ENCODE measurements at places on chromosomes 1 and 21.

- no peak for DNase-seq
Observed at GRCh38 chr1:161092621-161093028, 3.3 kb upstream of the NECTIN4 start.

- DNase-seq: no peak
Observed at GRCh38 chr1:239218301-239218700, 168.1 kb upstream of the CHRM3 start.

GRCh38 chr1:147605591-147605990 is 64.3 kb downstream of the BCL9 start:
- DNase-seq: no peak

GRCh38 chr1:38250356-38250755 is 203.8 kb upstream of the POU3F1 start:
- DNase-seq: no peak

DNA sequence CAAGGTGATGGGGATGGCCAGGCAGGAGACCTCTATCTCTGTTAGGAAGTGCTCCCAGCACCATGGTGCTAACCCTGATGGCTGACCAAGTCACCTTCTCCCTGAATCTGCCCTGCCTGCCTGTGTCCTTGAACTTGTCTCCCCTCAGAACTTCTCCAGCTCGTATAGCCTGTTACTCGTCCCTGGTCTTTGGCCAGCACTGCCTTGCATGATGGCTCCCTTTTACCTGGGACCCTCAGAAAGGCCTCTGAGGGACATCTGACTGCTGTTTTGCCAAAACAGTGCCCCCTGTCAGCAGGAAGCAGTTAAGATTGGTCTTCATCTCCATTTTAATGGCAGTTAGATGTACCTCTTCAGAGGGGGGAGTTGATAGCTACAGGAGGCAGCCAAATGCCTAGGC is 148.3 kb downstream of the RHOU start:
- DNase-seq: no peak

GRCh38 chr21:41751611-41752011 is 15.2 kb downstream of the RIPK4 start:
- DNase-seq: no peak

- no peak for DNase-seq
Observed at GRCh38 chr1:64948905-64949833, 17.2 kb downstream of the JAK1 start.

DNA sequence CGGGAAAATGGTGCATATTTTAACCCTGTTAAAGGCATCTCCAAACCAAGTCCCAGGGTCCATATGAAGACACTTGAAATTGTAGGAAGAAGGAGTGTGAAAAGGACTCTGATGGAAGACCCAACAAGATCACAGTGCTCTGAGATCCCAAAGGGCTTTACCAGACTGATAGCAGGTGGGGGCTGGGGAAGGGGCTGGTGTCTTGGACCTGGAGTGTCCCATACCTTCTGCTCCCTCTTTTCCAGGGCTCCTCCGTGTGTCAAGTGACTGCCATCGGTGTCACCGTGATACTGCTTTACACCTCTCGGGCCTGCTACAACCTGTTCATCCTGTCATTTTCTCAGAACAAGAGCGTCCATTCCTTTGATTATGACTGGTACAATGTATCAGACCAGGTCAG is 37.3 kb downstream of the GPR137B start:
- DNase-seq: no peak

DNA sequence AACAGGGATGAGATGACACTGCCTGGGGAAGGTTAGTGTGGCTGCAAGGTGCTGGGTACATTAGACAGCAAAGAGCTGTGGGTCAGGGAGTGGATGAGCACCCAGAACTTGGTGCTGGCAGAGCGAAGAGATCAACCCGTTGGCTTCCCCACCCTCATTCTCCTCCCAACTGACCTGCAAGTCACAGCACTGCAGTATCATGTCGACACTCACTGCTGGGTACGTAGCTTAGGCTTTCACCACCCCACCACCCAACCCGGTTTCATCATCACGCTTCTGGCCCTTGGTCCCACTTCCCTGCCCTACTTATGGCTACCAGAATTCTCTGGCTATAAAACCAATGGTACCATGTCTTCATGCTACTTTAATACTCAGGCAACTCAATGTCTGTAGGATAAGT is 73.6 kb upstream of the LYST start:
- DNase-seq: no peak

- no peak for DNase-seq
Observed at GRCh38 chr1:43779805-43780403, 72.6 kb downstream of the ST3GAL3 start.

DNA sequence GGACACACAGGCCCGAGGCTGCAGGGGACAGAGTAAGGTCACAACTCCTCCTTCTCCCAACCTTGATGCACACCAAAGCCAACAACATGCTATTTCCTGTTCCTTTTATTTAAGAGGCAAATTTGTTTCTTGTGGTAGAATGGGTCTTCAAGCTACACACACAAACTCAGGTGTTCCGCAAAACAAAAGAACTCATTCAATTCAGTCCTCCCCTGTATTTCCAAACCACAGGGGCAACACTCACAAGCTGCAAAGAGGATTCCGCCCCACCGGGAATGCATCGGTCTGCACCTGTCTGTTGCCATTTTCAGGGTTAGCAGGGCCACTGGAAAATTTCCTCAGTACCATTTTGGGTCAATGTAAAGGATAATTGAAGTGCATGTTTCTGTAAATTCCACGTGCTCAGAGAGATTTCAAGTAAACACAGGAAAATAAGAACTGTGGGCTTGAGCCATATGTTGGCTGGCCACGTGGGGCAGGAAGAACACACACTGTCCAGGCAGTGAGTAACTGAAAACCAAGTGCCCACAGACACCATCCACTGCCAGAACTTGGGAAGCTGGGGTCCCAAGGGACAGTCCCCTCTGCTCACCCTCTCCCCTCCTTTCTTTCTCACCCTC is 145.2 kb upstream of the ERG start:
- DNase-seq: no peak

GRCh38 chr1:240946926-240947325 is 335.0 kb upstream of the GREM2 start:
- no peak for DNase-seq

GRCh38 chr1:35894183-35894582 is 11.2 kb downstream of the AGO1 start:
- DNase-seq: no peak

GRCh38 chr1:234607109-234608024 is 2.6 kb downstream of the IRF2BP2 start:
- no peak for DNase-seq

DNA sequence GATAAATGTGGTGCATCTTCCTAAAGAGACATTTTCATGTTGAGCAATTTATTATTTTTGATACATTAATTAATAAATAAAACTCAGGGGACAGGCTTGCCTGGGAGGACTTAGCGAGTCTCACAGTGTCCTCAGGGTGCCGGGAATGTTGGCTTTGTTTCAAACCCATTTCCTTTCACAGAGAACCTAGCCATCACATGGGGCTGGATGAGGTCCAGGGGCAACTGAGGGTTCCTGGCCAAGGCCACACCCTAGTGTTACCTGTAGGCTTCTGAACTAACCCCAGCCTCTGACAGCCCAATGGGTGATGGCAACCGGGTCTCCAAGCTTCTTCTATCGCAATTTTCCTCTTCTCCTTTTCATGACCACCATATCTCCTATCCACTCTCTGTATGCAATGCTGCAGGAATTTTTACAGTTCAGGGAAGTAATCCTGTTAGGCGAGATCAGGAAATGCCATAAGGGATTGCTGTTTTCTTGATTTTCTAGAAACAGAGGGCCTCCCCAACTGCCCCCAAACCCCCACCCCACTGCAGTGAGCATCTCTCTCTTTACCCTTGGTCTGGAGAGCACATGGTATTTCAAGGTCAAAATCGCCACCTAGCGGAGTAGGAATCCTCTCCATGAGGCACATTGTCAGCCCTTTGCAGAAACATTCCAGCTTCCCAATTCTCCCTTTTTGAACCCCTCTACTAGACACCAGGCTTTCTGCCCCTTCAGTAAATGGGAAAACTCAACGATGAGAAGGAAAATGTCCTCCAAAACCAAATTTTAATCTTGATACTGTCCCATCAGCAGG is 22.1 kb upstream of the SMYD3 start:
- DNase-seq: no peak

- no peak for DNase-seq
Observed at GRCh38 chr1:156247460-156248322, at the start of gene PAQR6. Gene PAQR6, minus strand, starts transcription at chr1:156248056. Its CDS starts 1,325 bp downstream, at chr1:156246731.

DNA sequence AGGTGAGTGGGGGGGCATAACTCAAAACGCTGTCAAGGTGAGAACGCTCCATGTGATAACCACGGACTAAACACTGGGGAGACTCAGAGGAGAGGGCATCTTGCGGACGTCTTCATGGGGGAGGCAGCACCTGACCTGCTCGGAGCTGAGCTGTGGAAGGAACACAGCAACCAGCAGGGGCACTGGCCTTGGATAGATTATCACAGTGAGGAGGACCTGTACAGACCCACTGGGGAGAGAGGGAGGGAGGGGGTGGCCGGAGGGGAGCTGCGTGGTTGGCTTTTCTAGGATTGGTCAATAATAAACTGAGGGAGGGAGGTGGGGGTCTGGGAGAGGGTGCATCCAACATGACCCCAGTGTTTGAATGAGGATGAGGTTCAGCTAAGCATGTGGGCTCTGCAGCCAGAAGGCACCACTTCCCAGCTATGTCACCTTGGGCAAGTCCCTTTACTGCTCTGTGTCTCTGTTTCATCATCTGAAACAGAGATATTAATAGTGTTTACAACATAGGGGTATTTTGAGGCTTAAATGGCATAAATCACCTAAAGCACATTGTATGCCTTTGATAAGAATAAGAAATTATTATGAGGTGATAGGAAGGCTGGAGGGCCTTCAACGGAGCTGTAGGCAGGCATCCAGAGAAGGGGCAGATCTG is 123.3 kb downstream of the GRIK3 start:
- no peak for DNase-seq

- no peak for DNase-seq
Observed at GRCh38 chr1:167185974-167186657, 34.6 kb upstream of the POU2F1 start.

DNA sequence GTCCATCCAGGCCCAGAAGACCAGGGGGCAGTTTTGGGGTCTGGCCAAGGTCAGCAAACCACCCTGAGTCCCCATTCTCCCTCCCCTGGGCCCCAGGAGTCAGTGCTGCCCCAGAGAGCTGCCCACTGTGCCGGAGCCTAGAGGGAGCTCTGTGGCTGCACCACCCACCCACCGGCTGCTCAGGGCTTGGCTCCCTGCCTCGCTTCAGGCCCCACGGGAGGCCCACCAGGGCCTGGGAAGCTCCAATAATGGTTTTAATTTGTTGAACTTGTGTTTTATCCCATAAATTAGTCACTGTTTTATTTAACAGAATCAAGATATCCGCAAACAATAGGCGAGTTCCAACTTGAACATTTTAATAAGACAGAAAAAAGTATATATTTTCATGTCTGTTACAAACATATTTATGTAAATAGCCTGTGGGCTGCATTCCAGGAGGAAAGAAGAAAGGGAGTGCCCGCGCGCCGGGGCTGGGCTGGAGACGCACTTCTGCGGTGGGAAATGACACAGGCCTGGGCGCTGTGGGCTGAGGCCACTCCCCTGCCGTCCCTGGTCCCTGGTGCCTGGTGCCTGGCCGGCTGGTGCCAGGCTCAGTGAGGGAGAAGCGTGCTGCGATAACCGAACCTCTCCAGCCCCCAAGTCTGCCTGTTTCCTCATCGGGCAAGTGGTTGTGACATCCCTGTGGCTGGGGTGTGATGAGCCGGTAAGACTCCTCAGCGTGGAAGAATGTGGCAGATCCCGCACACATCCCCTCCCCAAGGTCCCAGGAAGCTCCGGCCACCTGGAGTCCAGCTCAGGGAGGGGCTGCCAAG is 160.5 kb downstream of the PEX14 start:
- no peak for DNase-seq

DNA sequence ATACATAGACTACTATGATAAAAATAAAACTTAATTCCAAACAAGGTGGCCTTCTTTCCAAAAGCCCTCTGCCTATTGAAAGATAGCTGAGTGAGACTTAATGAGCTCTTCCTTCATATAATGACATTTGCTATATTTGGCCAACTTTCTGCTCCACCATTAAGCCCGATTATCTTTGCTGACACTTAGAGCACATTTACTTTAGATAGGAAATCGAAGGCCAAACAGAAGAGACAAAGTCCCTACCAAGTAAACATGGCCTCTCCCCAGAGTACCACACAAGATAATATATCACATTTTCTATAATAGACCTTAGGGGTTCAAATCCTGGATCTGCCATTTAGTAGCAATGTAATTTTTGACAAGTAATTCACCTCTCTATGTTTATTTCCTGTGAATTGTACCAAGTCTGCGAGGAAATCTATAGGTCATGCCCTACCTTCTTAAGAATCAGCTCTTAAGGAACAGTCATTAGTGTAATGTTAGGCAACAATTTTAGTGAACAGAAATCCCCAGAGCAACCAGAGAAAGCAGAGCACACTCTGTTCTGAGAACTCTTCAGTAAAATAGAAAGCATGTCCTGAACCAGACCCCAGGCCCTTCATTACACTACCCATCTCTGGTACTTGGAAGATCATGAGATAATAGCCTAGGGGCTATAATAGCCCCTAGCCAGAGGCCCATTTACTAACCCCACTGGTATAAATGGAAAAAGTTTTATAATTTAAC is 17.3 kb upstream of the COA6 start:
- DNase-seq: no peak

- DNase-seq: no peak
Observed at GRCh38 chr21:38905752-38906151, 100.0 kb downstream of the ETS2 start.

DNA sequence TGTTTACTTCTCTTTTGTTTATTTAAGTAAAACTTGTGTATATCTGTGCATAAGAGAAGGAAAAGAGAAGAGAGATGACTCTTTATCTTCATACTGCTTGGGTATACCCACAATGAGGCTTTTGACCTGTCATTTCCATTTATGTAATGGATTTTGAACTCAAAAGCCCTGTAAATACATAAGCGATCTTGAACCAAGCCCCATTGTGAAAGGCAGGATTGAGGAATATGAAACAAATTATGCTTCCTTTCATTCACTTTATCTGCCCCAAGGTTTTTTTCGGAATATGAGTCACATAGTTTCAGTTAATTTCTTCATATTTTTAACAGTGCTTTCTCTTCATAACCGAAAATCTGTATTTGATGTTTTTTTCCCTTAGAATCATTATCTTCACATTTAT is 21.4 kb downstream of the CNST start:
- no peak for DNase-seq

DNA sequence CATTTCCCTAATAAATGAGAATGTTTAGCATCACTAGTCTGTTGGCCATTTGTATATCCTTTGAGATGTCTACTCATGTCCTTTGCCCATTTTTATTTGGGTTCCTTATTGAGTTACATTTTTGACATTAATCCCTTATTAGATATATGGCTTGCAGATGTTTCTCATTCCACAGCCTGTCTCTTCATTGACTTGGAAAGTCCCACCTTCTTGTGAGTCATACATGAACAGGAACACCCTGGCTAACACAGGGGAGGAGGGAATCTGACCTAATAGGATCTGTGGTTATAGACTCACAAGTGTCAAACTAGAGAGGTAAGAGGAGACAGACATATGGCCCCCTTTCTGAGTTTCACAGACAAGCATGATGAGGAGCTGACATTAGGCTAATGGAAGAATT is 11.5 kb downstream of the ZP4 start:
- DNase-seq: no peak

- DNase-seq: no peak
Observed at GRCh38 chr1:182872881-182873280, 33.7 kb downstream of the DHX9 start.
